ENCODE measurements at places on chromosomes 11 and 22. TPM values are rescaled to one million over a fixed set of nuclear protein-coding genes. Genes with fewer than 3 reads are reported as not detected.

The RIBC2 gene
- total RNA-seq = 13.5 TPM

The SCUBE1 gene
- 0.03 TPM for total RNA-seq

The FAM83F gene
- 0.03 TPM for total RNA-seq

The SORL1 gene
- 98.9 TPM for total RNA-seq

The CDHR5 gene
- not detected for total RNA-seq

The ANGPTL5 gene
- total RNA-seq = not detected

The THRSP gene
- total RNA-seq = not detected

The DENND5A gene
- 81.1 TPM for total RNA-seq
